ENCODE measurements at places on chromosomes 3 and 15.

- no peak for DNase-seq
Observed at GRCh38 chr3:123804676-123805075, 79.5 kb downstream of the MYLK start.

GRCh38 chr3:171459137-171459941 is 866 bp downstream of the TNIK start:
- peak; percentile 24 for DNase-seq

DNA sequence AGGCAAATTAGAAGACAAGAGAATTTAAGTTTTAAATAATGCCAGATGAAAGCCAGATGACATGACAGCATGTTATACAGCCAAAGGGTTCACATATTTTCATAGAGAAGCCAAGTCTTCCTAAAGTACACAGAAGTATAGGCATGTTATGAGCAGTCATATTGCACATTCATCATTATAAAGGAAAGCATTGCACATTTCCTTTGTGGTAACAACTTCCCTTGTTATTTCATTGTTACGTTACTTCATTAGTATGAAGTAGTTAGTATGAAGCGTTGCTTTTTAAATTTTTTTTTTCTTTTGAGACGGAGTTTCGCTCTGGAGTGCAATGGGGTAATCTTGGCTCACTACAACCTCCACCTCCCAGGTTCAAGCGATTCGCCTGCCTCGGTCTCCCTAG is 4.6 kb upstream of the ABCC5 start:
- peak; percentile 22 for DNase-seq

GRCh38 chr15:33209575-33210481 is 15.3 kb upstream of the FMN1 start:
- DNase-seq = no peak

DNA sequence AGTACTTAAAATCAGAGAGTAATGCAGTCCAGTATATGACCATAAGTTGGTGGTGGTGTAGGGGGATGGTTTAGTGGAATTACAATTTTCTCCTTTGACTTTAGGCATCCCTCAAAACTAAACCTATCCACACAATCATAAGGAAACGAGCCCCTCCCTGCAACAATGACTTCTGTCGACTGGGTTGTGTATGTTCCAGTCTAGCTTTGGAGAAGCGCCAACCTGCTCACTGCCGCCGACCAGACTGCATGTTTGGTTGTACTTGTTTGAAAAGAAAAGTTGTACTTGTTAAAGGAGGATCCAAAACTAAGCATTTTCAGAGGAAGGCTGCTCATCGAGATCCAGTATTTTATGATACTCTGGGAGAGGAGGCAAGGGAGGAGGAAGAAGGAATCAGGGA is 52.8 kb downstream of the MGA start:
- no peak for DNase-seq

- no peak for DNase-seq
Observed at GRCh38 chr3:191859531-191859930, 398.6 kb downstream of the PYDC2 start.

GRCh38 chr15:74200412-74200815 is 2.2 kb downstream of the STRA6 start:
- peak; percentile 84 for DNase-seq

All from fibroblast of skin of right biceps (primary cell).